GM23338 (cell line): ENCODE measurements at places on chromosomes 4 and X. TPM values are rescaled to one million over a fixed set of nuclear protein-coding genes. Genes with fewer than 3 reads are reported as not detected.

The TCEAL7 gene
- total RNA-seq: 7.3 and 16.5 TPM in 2 replicates

The CCSER1 gene
- 2.1 and 3.4 TPM in 2 replicates for total RNA-seq

GRCh38 chrX:79592259-79592658 is 225.1 kb upstream of the ITM2A start:
- H3K27me3 ChIP-seq: no peaks in the 10 kb centered on the region
- H3K4me3 ChIP-seq: no peak overlapping the region
- H3K36me3 ChIP-seq: no peaks in the 10 kb centered on the region
- no peak overlapping the region for H3K27ac ChIP-seq
- no peaks in the 10 kb centered on the region for H3K4me1 ChIP-seq

DNA sequence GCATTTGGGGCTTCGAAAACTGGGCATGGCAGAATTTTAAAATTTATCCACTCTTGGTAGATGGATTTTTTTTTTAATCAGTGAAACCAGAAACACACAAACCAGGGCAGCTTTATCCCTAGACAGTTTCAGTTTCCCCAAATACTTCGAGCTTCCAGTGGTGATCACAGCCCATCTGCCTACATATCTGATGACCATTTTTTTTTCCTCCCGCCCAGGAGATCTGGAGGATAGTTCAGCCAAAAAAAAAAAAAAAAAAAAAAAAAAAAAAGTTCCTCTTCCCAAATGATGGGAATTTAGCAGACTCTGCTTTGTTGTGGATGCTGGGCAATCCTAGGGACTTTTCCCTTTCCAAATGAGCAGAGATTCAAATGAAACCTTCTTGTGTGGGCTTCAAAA is 1.0 kb upstream of the TBC1D9 start:
- DNase-seq: no peak
- peaks cover 5% of the 10 kb centered on the region; the same call in 1 of the 2 replicates for H3K4me1 ChIP-seq
- H3K36me3 ChIP-seq: no peaks in the 10 kb centered on the region
- H3K27me3 ChIP-seq: peaks cover 93% of the 10 kb centered on the region

- H3K27ac ChIP-seq: no peak overlapping the region
- H3K4me3 ChIP-seq: no peak overlapping the region
- no peak for DNase-seq
- H3K36me3 ChIP-seq: no peaks in the 10 kb centered on the region
Observed at GRCh38 chr4:24794480-24794879, 893 bp upstream of the SOD3 start.

GRCh38 chr4:178395798-178396197 is 953.6 kb upstream of the AGA start:
- DNase-seq: peak; percentile 31
- H3K4me3 ChIP-seq: no peak overlapping the region
- H3K27ac ChIP-seq: no peak overlapping the region
- no peaks in the 10 kb centered on the region for H3K27me3 ChIP-seq

- H3K4me3 ChIP-seq: no peak overlapping the region
- no peaks in the 10 kb centered on the region for H3K27me3 ChIP-seq
- no peak overlapping the region for H3K27ac ChIP-seq
- H3K4me1 ChIP-seq: peaks cover 18% of the 10 kb centered on the region
- H3K36me3 ChIP-seq: no peaks in the 10 kb centered on the region
- no peak for DNase-seq
Observed at GRCh38 chr4:93658443-93658842, 170.1 kb upstream of the ATOH1 start.

DNA sequence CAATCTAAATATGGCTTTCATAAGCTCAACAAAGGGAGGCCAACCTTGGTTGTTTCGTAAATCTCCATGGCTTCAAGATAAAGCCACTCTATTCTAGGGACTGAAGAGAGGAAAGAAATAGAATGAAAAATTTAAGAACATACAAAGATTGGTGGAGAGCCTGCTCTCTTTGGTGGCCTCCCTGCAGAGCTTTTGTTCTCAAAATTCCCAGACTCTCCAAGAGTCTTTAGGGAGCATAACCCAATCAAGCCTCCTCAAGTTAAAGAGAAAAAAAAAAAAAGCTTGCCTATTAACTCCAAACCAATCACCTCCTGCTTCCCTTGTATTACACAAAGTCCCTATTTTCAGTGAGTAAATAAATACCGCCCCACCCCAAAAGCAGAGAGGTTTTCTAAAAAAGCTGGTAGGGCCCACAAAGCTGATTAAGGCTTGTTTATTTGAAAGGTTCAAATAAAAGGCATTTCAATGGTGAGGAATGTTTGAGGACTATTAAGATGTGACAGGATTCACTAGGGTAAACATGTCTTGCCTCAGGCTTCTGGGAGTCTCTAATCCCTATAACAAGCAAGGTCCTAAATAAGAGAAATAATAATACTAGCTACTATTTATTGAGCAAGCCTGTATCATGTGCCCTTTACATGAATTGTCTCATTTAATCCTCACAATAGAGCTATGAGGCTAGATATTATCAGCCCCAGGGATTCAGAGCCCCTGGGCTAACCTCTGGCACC is 71.6 kb downstream of the GPC3 start:
- peak overlapping the region; percentile 29; the same call in 1 of the 2 replicates for H3K4me3 ChIP-seq
- no peaks in the 10 kb centered on the region for H3K27me3 ChIP-seq
- no peaks in the 10 kb centered on the region for H3K36me3 ChIP-seq
- peak overlapping the region; percentile 92 for H3K27ac ChIP-seq
- peak; percentile 51 for DNase-seq

- no peak overlapping the region for H3K4me3 ChIP-seq
- DNase-seq: no peak
- H3K4me1 ChIP-seq: no peaks in the 10 kb centered on the region
- H3K27ac ChIP-seq: no peak overlapping the region
- H3K27me3 ChIP-seq: no peaks in the 10 kb centered on the region
Observed at GRCh38 chr4:67883458-67883857, 344 bp downstream of the TMPRSS11D start.
